Foreskin keratinocyte (primary cell): ENCODE measurements at places on chromosomes 2 and 18.

DNA sequence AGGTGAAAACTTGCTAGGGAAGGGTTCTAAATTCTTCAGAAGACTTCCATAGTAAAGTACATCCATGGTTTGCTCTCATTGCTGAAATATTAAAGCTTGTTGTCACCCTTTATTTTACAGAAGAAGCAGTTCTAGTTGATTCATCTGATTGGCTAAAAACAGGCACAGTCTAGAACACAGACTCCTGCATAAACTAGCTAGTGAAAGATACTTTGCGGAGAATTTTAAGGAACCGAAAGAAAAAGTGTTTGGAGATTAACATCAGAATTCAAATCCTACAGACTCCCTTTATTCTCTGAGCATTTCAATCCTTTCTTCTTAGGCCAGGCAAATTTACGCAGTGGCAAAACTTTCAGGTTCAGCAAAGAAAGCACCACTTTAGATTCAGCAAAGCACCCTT is 1076.5 kb upstream of the ZEB2 start:
- no peak for DNase-seq

- peak; percentile 97 for DNase-seq
Observed at GRCh38 chr2:132415915-132416722, 486 bp upstream of the GPR39 start.

DNA sequence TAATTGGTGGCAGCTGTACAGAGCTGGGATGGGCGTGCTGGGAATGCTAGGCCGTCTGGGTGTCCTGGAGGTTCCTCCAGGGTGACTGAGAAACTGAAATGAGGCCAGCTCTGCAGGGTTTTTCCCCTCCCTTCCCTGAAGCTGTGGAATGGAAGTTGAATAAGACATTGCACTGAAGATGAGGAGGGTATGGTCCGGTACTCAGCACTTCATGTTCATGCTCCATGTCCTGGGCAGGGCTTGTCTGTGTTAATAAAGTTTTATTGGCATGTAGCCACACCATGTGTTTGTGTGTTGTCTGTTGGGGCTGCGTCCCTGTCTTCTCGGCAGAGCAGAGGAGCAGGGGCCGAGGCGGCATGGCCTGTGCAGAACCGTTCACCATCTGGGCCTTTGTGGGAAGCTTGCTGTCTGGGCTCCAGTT is 154.0 kb downstream of the LDLRAD4 start:
- DNase-seq: no peak

GRCh38 chr18:57864615-57865121 is 61.6 kb upstream of the ATP8B1 start:
- DNase-seq: peak; percentile 30

- peak; percentile 85 for DNase-seq
Observed at GRCh38 chr2:39411181-39411944, 25.7 kb downstream of the MAP4K3 start.

- DNase-seq: no peak
Observed at GRCh38 chr18:6521803-6522418, 107.2 kb upstream of the L3MBTL4 start.

DNA sequence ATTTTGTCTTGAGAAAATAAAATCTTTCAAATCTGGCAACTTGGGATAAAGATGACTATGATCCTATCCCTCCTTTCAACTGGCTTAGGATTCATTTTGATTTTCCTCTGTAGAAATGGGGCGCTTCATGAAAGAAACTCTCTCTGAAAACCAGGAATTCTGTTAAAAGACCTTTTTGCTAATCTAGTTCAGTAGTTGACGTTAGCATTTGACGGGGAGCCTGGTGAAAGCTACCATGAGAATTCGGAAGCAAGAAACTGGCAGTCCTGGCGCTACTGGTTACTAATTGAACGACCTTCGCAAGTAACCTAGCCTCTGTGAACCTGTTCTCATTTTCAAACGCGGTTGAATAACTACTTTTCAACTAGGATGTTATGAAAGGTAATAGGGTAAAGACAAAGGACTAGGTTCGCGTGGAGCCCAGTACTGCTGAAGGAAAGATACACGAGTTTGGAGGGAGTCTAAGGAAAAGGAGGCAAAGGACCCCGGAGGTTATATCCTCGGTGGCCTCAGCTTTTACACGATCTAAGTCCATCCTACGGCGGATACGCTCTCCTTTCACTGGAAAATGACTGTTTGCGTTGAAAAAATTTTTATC is 604 bp upstream of the STK11IP start:
- no peak for DNase-seq

GRCh38 chr18:23887035-23887434 is 127.5 kb upstream of the TTC39C start:
- DNase-seq: no peak

GRCh38 chr18:75139226-75139911 is 69.6 kb downstream of the PTGR3 start:
- DNase-seq: no peak

- no peak for DNase-seq
Observed at GRCh38 chr2:233862261-233862768, 5.9 kb downstream of the MSL3B start.

GRCh38 chr18:53644799-53645471 is 579.5 kb downstream of the MBD2 start:
- no peak for DNase-seq

GRCh38 chr2:58633613-58634365 is 392.7 kb upstream of the FANCL start:
- peak; percentile 78 for DNase-seq

DNA sequence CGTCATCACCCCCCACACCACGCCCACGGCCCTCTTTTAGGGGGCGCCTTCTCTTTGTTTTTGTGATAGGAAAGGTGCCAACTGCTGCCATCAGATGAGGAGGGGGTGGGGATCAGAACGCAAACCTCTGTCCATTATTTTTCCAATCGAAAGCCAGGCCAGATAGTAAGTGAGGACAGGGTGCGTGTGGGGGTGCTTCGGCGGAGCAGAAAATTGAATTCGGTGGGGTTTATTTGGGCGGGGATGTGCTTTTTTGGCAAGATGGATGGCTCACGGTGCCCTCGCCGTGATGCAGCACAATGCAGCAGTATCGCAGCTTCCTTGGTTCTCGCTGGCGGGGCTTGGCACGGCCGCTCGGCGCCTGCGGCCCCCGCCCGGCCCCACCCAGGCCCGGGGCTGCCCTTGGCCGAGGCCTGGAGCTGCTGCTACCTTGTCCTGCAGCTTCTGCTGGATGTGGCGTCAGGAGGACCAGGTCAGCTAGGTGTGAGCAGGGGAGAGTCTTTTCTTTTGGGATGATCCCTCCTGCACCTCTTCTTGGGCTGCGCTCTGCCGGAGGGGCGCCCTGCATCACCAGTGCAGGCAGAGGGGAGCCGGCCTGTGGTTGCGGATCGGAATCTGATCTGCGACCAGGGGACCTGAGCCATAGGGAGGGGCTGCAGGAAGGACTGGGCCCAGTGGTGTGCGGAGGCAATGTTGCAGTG is 1.3 kb downstream of the SPTBN1 start:
- DNase-seq: no peak

DNA sequence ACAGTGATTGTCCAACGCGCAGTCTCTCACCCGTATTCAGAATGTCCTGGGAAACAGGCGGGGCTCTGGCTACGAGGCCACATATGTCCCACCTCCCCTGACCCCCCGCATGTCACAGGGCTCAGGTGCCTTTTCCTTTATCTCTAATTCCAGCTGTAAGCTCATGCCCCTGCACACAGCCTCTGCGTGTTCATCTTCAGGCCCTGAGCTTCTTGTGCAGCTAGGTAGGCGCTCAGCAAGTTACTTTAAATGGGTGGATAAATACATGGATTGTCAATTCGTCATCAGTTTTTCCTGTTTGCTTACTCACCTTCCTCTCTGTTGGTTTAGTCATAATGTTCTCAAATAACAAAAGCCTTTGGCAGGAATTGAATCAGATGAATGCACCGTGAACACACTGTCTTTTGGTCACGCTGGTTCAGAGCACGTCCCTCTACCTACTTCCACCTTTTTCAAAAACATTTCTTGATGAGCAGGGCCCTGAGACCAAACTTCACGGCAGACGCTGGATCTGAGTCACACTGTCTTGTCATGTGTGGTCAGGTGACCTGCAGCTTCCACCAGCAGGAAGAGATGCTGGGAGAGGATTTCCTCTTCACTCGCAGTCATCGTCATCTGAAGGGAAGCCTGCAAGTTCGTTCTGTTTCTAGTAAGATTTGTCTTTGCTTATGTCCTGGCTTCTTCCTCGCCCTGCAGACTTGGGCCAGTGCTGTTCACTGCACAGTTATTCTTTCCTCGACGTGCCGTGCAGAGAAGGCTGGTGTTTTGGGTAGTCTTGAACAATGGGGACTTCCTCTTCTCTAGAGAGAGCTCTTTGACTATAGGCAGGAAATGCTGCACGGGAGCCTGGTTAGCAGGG is 138.1 kb downstream of the PTGR3 start:
- DNase-seq: peak; percentile 94

- DNase-seq: no peak
Observed at GRCh38 chr2:149002891-149003740, 35.4 kb upstream of the LYPD6B start.

GRCh38 chr2:85525567-85525966 is 13.4 kb upstream of the MAT2A start:
- DNase-seq: no peak

GRCh38 chr18:35494251-35495220 is 3.2 kb downstream of the INO80C start:
- DNase-seq: no peak

DNA sequence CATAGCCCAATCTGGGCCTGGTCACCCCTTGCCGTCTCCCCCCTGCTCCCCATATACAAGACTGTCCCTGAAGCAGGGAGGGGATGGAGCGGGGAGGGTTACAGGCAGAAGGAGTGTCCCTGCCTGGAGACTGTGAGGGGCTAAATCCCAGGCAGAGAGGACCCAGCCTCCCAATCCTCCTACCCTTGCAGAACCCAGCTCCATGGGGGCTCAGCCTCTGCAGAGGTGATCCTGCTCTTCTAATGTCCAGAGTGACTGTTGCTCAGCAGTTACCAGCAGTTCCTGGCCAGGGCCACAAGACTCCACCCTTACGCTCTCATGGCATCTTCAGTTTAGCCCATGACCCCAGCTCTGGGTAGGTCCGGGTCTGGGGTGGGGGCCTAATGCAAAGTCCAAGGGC is 58.1 kb downstream of the COA5 start:
- no peak for DNase-seq

DNA sequence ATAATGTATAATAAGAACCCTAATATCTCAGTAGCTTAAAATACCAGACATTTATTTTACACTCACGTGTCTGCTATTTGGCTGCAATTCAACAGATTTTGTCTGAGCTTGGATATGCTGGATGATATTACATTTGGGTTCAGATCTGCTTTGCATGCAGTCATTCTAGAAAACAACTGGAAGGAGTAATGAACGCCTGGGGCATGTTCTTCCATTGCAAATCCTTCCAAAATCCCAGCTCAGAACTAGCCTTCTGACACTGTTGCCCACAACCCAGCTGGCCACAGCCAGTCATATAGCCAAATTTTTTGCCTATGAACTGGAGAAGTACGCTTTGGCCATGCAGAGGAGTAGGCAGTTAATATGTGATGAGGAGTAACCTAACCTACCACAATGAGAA is 597.8 kb upstream of the VRK2 start:
- peak; percentile 20 for DNase-seq

DNA sequence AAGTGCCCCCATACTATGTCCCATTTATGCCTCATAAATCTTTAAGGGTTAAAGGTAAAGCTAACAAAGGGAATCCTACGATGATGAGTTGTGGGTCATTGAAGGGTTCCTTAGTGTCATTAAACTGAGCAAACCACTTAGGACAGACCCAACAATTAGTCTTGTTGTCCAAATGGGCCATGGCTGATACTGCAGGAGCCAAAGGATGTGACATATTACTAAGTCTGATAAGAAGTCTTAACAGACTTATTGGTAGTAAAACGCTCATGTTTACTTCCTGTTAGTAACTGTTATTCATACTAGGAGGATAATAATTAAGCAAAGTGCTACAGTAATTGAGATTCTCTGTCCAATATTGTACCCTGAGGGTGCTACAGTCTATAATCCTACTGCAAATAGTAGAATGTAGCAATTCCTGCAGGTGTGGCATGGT is 96.8 kb downstream of the PTPN4 start:
- DNase-seq: no peak

DNA sequence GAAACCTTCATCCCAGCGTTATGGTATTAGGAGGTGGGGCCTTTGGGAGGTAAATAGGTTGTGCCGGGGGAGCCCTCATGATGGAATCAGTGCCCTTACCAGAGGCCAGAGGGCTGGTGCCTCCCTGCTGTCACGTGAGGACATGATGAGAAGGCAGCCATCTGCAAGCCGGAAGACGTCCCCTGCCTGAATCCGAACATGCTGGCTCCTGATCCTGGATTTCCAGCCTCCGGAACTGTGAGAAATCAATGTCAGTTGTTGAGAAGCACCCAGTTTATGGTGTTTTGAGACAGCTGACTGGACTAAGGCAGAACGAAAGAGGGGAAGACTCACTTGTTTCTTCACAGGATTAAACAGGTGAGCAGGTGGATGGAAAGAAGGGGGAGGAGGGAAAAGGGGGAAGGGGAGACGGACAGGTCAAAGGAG is 13.0 kb upstream of the KLF11 start:
- DNase-seq: no peak

DNA sequence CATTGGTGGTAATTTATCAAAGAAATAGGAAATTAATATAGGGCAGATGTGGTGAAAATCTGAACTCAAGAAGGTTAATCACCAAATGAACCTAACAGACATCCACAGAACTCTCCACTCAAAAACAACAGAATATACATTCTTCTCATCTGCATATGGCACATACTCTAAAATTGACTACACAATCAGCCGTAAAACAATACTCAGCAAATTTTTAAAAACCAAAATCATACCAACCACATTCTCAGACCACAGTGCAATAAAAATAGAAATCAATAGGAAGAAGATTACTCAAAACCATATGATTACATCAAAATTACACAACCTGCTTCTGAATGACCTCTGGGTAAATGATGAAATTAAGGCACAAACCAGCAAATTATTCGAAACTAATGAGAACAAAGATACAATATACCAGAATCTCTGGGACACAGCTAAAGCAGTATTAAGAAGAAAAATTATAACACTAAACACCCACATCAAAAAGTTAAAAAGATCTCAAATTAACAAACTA is 31.0 kb downstream of the RBM43 start:
- DNase-seq: no peak

DNA sequence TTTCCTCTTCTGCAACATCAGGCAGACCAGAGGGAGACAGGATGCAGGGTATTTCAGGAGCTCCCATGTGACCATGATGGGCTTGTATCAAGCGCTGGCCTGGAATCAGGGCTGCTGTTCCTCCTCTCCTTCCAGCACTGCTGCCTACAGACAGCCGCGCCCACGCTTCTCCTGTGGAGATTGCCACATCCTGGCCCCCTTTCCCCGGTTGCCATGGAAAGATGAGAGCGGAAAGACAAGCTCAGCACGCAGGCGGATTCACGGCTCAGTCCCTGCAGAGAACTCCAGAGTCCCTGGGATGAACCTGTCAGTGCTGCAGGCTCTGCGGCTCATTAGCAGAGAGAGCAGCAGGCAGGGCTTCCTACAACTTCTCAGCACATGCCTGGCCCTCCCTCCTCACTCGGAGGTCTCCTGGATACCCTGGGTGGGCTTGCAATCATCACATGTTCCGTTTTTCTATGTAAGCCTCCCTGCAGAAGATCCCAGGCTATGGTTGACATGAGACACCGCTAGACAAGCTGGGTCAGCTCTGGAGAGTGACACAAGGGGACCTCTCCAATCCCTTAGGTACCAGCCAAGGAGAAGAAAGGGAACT is 497.8 kb upstream of the MYT1L start:
- no peak for DNase-seq
